ENCODE measurements at places on chromosomes 7 and 10.

DNA sequence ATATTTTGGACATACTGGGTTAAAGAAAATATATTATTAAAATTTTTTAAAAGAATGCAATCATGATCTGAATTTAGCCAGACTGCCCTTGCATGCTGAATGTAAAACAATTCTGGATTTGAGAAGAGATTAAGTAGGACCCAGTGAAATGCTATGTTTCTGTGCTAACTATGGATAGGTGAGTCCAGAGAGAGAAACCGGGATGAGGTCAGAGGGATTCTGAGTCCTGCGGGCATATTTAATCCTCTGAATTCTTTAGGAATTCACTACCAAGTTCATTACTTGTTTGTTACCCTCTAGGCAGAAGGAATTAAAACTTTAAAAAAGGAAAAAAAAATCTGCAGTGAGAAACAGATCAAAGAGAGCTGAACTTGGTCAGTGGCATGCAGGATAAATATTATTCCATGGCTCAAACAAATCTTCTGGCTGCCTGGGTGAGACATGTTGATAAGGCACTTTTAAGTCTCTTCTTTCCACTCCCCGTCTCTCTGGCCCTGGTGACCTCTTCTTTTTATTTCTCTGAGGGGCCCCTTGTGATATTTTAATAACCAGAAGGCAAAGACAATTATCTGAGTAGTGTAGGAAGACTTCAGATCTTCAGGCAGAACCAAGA, 50.2 kb upstream of the LYZL1 start:
- DNase-seq: no peak

DNA sequence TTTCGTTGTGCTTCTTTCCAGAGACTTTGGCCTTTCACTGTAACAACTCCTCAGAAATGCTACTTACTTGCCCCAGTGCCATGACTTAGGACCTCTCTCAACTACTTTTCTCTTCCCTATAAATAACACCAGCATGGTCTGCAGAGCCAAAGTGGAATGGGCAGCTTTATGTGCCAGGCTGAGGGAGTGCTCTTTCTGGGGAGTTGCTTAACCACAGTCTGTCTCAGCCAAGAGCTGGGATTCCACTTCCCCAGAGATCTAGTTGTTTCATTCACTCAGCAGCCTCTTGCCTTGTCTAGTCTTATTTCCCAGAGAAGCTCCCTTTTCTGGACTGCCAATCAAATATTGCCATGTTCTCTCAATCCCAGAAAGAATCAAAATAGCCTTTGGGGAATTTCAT, 912.2 kb downstream of the GRID1 start:
- no peak for DNase-seq

- DNase-seq: no peak
Measured at GRCh38 chr7:106770191-106770590, 94.9 kb upstream of the PIK3CG start.

- no peak for DNase-seq
Measured at GRCh38 chr10:73731588-73732375, 12.4 kb upstream of the SEC24C start.

DNA sequence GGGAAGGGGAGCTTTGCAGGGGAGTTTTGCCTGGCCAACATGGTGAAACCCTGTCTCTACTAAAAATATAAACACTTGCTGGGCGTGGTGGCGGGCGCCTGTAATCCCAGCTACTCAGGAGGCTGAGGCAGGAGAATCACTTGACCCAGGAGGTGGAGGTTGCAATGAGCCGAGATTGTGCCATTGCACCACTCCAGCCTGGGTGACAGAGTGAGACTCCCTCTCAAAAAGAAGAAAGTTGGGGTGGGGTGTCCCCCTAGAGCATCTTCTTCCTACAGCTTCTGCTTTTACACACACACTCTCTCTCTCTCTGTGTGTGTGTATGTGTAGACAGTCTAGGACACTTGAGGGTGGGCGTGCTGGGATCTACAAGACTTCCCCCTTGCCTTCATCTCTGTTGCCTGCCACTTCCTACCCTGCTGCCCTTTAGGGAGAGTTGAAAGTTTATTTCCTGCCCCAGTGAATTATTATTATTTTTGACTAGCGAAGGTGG, 21.7 kb downstream of the PLAU start:
- DNase-seq: no peak
